AG08395 (cell line): ENCODE measurements at places on chromosomes 2 and 18.

DNA sequence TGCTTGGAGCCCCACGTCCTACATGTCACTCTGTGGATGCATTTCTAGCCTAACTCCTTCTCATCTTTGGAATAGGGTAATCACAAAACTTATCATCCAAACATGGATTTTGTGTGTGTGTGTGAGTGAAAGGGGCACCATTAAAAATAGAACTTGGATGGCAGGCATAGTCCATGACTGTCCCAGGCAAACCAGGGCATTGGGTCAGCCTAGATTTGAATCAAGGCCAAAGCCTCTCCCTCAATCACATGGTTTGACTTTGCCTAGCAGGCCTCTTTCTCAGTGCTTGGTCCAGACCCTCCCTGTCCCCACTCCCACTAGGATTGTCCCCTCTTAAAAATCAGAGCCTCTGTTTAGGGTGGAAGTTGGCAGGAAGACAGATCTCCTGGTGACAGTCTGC, 67.4 kb upstream of the BCL2L11 start:
- no peak for DNase-seq

GRCh38 chr2:208466151-208466919, 59.7 kb downstream of the PTH2R start:
- DNase-seq = no peak

GRCh38 chr2:44005846-44006245, 10.1 kb upstream of the LRPPRC start:
- peak; percentile 41 for DNase-seq

- no peak for DNase-seq
Observed at GRCh38 chr18:41436772-41437171, 518.3 kb upstream of the PIK3C3 start.

DNA sequence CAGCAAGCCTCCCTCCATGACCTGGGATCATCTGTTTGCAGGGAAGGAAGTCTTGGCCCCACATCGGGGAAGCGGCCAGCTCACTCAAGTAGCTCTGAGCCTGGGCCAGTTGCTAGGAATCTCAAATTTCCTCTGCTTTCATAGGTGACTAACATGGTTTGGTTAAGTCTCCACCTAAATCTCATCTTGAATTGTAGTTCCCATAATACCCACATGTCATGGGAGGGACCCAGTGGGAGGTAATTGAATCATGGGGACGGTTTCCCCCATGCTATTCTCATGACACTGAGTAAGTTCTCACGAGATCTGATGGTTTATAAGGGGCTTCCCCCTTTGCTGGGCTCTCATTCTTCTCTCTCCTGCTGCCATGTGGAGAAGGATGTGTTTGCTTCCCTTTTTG, 75.2 kb downstream of the LBH start:
- no peak for DNase-seq

- DNase-seq = peak; percentile 18
Observed at GRCh38 chr2:182763311-182763912, 47.4 kb downstream of the DNAJC10 start.
